ENCODE measurements at places on chromosomes 3 and 15. TPM values are rescaled to one million over a fixed set of nuclear protein-coding genes. Genes with fewer than 3 reads are reported as not detected.
A peak's percentile ranks its signal among the peaks of the same experiment; 100 is the strongest.

CCR5 gene
- total RNA-seq: not detected

LTK gene
- total RNA-seq: 0.24 TPM

TUBGCP5 gene
- total RNA-seq: 6.8 TPM

DNA sequence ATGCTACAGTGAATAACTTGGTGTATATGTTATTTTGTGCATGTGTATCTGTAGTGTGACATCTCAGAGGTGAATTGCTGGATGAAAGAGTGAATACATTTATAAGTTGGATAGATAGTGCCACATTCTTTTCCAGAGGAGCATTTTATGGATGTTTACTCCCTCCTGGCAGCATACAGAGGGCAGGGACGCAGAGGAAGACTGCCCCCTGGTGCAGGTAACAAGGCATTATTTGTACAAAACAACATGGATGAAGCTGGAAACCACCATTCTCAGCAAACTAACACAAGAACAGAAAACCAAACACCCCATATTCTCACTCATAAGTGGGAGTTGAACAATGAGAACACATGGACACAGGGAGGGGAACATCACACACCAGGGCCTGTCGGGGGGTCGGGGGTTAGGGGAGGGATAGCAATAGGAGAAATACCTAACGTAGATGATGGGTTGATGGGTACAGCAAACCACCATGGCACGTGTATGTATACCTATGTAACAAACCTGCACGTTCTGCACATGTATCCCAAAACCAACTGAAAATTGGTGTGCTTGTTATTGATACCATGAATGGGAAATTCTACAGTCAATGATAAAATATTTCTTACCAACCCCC is 57.9 kb upstream of the CTXND1 start:
- H3K4me3 ChIP-seq: no peak overlapping the region
- H3K4me1 ChIP-seq: no peaks in the 10 kb centered on the region
- no peak overlapping the region for H3K27ac ChIP-seq
- no peaks in the 10 kb centered on the region for H3K36me3 ChIP-seq
- peak; percentile 48 for DNase-seq

DNA sequence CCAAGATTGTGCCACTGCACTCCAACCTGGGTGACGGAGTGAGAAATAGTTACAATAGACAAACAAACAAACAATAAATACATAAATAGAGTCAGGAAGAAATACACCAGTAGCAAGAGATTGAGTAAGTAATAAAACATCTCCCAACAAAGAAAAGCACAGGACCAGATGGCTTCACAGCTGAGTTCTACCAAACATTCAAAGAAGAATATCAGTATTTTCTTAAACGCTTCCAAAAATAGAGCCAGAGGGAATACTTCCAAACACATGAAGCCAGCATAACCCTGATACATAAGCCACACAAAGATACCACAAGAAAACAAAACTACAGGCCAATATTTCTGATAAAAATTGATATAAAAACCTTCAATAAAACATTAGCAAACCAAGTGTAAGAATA is 30.7 kb upstream of the IGSF10 start:
- DNase-seq: no peak
- H3K27me3 ChIP-seq: no peaks in the 10 kb centered on the region
- H3K4me3 ChIP-seq: no peak overlapping the region
- H3K4me1 ChIP-seq: no peaks in the 10 kb centered on the region
- H3K27ac ChIP-seq: no peak overlapping the region
- H3K36me3 ChIP-seq: no peaks in the 10 kb centered on the region

DNA sequence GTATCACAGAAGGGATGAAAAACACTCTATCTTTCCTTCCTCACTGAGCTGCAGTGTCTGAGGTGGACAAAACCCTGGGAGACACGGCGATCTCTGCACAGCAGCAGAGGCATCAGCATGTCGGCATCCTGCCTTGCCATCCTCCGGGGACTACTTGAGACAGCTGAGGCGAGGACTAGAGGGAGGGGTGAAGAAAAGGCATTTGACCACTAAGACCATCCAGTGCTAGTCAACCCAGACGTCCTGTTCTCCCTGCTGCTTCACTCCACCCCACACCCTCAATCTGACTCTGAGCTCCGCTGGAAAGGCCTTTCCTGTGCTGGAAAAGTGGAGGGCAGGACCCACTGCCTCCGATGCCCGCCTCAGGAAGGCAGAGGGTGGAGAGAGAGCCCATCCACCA is 67.3 kb downstream of the VGLL4 start:
- no peak overlapping the region for H3K27ac ChIP-seq
- H3K36me3 ChIP-seq: peaks cover 21% of the 10 kb centered on the region
- no peak for DNase-seq
- H3K27me3 ChIP-seq: no peaks in the 10 kb centered on the region

- H3K4me3 ChIP-seq: peak within 1 kb of the TSS; percentile 48
- no peak for DNase-seq
- H3K36me3 ChIP-seq: no peaks in the 10 kb centered on the region
- no peaks in the 10 kb centered on the region for H3K4me1 ChIP-seq
Observed at GRCh38 chr3:54122324-54123002, at the start of gene CACNA2D3. Gene CACNA2D3 (plus strand): TSS chr3:54122552.

DNA sequence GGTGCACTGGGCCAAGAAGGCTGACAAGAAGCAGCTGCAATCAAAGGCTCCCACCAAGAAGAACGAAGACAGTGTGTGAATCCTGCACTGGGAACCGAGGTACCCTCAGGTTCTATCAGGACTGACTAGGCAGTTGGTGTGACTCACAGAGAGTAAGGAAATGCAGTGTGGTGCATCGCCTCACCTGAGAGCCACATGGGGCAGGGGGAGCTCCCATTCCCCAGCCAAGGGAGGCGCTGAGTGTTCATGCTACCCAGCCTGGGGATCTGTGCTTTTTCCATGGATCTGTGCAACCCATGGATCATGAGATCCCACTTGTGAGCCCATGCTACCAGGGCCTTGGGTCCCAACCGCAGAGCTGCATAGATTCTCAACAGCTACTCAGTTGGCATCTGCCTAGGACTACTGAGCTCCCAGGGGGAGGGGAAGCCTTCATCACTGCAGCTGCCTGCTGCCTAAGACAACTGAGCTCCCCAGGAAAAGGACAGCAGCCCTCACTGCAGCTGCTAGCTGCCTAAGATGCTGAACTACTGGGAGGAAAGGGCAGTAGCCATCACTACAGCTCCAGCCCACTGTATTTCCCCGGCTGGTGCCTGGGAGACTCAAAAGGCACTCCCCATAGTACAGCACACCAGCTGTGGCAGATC is 6.9 kb upstream of the PLSCR2 start:
- H3K27ac ChIP-seq: no peak overlapping the region
- peaks cover 5% of the 10 kb centered on the region for H3K36me3 ChIP-seq
- no peak overlapping the region for H3K4me3 ChIP-seq
